HL-60 (cell line): ENCODE measurements at places on chromosomes 3 and 15.

GRCh38 chr3:116579840-116580239 is 129.7 kb upstream of the TUSC7 start:
- no peak for DNase-seq

- DNase-seq = no peak
Measured at GRCh38 chr3:173502983-173503568, 105.5 kb downstream of the NLGN1 start.

DNA sequence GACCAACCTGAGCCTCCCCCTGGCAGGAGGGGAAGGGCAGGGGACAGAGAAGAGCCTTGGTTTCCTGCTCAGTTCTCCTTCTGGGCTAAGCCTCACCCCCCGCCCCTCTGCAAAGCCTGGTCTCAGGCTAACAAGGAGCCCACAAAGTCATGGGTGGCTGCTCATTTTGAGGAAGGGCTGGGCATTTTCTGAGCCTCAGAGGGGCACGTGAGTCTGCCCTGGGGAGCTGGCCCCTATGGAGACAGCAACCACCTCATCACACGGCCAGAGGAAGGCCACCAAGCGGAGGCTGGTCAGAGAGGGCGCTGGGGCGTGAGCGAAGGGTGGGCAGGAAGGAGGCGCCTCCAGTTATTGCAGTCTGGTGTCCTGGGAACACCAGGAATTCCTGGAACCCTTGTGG is 18.7 kb downstream of the ABTB1 start:
- DNase-seq = no peak

GRCh38 chr3:53045518-53046170 is at the start of gene SFMBT1:
Gene SFMBT1, minus strand, starts transcription at chr3:53046073. Its CDS starts 76,945 bp downstream, at chr3:52969128.
- peak; percentile 58 for DNase-seq

GRCh38 chr15:92819278-92820235 is 80.6 kb upstream of the CHD2 start:
- no peak for DNase-seq
